ENCODE measurements at places on chromosomes 1 and 21.
A peak's percentile ranks its signal among the peaks of the same experiment; 100 is the strongest.

- DNase-seq: no peak
These were observed 25.5 kb downstream of the JAM2 start for GRCh38 chr21:25664491-25664931.

DNA sequence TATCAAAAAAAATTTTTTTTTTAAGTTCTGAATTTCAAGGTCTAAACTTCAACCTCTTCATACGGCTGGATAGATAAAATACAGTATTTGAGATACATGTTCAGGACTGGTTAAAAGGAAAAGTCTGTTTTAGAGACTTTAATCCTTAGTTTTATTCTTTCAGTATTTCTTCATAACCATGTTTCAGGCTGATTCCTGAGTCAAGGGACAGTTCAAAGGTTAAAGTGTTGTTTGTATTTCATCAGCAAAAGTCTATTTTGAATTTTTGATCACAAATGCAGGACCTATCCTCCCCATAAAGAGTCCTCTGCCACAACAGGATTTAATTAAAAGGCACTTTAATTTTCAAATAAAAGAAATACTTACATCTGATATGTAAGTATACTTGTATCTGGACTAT lies 53.5 kb downstream of the SELENOF start:
- DNase-seq: no peak

DNA sequence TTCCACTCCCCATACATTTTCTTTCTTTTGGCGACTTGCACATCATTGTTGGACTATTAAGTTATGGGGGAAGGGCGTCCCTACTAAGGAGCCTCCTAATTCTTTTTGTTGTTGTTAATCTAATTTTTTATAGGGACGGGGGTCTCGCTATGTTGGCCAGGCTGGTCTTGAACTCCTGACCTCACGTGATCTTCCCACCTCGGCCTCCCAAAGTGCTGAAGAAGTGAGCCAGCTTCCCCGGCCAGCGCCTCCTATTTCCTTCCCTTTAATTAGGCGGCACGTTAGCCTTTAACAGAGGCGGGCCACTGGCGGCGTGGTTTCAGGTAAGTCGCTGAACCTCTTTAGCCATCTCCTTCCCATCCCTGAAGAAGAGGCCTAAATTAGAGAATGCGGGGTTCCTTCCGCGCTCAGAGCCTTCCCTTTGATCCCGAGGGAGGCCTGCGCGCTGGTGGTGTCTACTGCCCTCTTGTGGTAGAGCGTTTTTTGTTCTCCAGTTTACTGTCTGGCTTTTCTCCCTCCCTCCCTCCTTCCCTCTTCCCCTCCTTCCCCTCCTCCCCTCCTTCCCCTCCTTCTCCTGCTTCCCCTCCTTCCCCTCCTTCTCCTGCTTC lies 38.1 kb downstream of the TNFRSF9 start:
- peak; percentile 23 for DNase-seq

DNA sequence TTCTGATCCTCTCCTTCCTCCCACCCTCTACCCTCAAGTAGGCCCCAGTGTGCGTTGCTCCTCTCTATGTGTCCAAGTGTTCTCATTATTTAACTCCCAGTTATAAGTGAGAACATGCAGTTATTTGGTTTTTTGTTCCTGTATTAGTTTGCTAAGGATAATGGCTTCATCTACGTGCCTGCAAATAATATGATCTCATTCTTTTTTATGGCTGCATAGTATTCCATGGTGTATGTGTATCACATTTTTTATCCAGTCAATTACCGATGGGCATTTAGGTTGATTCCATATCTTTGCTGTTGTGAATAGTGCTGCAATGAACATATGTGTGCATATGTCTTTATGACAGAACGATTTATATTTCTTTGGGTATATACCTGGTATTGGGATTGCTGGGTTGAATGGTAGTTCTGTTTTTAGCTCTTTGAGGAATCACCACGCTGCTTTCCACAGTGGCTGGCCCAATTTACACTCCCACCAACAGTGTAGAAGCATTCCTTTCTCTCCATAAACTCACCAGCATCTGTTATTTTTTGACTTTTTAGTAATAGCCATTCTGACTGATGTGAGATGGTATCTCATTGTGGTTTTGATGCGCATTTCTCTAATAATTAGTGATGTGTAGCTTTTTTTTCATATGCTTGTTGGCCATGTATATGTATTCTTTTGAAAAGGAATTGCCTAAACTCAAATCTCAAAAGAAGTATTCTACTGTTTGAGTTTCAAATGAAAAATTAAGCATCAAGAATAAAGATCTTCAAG lies 116.9 kb downstream of the ETS2 start:
- DNase-seq: no peak

GRCh38 chr21:35840197-35840799 lies 220.0 kb downstream of the SETD4 start:
- peak; percentile 6 for DNase-seq
